ENCODE measurements at places on chromosomes 1 and 21.
A peak's percentile ranks its signal among the peaks of the same experiment; 100 is the strongest.

- DNase-seq, result no peak
These were observed 148.9 kb downstream of the CDC42BPA start for GRCh38 chr1:227169343-227169742.

DNA sequence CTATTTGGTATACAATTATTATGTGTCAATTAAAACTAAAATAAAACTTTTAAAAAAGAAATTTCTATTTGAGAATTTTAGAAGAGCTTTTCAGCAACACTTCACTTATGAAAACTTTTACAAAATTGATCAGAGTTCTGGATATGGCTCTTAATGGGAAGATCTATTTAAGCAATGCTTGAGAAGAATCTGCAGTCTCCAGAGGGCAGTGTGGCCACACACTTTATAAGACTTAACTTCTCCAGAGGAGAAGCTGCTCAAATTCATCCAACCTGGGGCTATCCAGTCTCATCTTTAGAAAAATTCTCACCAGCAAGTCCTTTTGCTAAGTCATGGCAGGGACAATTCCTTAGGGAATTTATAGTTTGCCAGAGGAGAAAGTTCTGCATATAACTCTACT, 25.2 kb upstream of the AGO1 start:
- no peak for DNase-seq

GRCh38 chr1:23627069-23627735, 64.4 kb upstream of the RPL11 start:
- DNase-seq, result no peak

GRCh38 chr1:232912845-232913580, 37.4 kb upstream of the NTPCR start:
- no peak for DNase-seq

- DNase-seq, result no peak
These were observed 29.9 kb upstream of the POU3F1 start for GRCh38 chr1:38076455-38076854.

DNA sequence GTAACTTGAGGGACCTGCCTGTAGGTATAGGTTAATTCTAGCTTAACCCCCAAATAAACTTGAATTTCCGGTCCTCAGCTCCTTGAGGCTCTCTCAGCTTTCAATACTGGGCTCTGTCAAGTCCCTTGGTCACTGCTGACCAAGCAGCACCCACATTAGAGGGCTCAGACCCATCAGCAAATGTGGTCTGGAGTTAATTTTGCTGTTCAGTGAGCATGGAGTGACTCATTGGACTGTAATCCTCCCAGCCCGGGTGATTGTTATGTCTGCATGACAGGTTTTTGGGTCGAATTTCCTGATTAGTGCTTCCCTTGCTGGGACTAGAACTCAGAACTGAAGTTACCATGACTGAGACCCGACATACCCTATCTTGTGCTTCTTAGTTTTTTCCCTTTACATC, 130.6 kb downstream of the URB2 start:
- peak; percentile 37 for DNase-seq

- DNase-seq, result no peak
These were observed 36.0 kb upstream of the IL19 start for GRCh38 chr1:206734499-206735142.

DNA sequence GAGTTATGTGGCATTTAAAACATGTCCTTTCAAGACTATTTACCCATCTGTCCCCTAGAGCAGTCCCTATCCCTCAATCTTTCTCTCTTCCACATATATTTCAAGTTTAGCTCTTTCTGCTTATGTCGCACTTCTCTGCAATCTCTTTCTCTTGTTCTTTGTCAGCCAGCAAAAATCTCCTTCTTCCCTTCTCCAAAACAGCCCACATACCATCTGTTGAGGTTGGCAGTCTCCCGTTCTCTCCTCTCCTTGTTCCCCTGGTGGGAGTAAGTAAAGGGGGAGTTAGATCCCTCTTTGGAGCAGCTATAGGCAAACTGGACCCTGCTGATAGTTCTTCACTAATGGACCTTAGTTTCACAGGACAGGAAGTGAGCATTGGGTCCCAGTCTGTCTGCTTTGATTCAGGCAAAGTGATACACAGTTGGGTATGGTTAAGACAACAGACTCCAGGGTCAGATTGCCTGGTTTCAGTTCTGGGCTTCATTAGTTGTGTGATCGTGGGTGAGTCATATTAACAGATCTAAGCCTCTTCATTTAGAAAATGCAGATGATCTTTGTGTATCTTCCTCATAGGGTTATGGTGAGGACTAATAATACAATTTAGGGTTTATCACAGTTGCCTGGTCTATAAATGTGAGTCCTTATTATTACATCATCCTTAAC, 19.7 kb downstream of the BRINP2 start:
- no peak for DNase-seq

DNA sequence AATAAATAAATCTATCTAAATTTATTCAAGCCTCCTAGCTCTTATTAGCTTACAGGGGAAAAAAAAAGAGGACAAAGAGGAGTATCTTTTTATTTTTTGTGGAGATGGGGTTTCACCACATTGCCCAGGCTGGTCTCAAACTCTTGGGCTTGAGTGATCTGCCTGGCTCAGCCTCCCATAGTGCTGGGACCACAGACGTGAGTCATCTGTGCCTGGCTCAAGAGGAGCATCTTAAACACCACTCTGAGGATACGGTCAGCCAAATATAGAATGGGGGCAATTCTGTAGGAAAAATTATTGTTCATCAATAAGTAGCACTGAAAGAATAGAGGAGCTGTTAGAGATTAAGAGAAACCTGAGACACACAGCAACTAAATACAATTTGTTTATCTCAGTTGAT, 24.1 kb downstream of the SLC45A3 start:
- no peak for DNase-seq
